ENCODE measurements at places on chromosomes 11 and 22. TPM values are rescaled to one million over a fixed set of nuclear protein-coding genes. Genes with fewer than 3 reads are reported as not detected.

The OR5T2 gene
- total RNA-seq, result not detected

GRCh38 chr11:36243641-36244040 is 45.6 kb downstream of the COMMD9 start:
- DNase-seq, result no peak

- no peak for DNase-seq
Measured at GRCh38 chr11:6703247-6704063, 20.3 kb upstream of the MRPL17 start.

GRCh38 chr11:65777241-65777640 is 3.5 kb downstream of the AP5B1 start:
- DNase-seq, result no peak

The C11orf21 gene
- total RNA-seq, result not detected

DNA sequence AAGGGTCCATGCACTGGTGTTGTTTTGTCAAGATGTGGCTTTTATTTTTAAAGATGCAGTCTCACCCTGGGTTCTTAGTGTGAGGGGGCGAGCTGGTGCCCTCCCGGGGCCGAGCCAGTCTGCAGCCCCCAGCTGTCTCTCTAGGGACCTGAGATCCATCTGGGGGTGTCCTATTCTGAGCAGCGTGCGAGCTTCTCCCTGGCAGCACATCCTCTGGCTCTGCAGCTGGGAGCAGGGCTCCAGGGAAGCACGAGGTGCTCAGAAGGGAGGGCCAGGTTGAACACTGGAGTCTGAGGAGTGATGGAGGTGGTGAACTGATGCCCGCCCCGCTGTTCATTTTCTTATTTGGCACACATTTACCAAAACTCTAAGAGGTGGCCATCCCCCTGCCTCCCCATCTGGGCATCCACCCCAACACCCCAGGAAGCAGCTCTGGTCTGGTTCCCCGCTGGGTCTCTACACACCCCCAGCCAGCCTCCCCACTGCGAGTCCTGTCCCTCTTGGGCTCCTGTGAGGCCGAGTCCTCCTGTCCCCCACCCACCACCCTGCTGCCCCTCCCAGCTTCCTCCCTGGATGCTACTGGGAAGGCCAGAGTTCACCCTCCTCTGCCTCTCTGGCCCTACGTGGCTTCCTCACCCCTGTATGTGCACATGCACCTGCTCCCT is 956.4 kb downstream of the BRD1 start:
- no peak for DNase-seq

- DNase-seq, result no peak
Measured at GRCh38 chr11:75462117-75462653, 29.2 kb upstream of the KLHL35 start.

The NCR3LG1 gene
- 2.3 TPM for total RNA-seq

- no peak for DNase-seq
Measured at GRCh38 chr11:131790586-131790985, 420.2 kb downstream of the NTM start.

GRCh38 chr22:19446603-19447329 is 745 bp downstream of the C22orf39 start:
- no peak for DNase-seq

The PYGM gene
- not detected for total RNA-seq

The MS4A3 gene
- total RNA-seq, result not detected

The FGF4 gene
- total RNA-seq, result not detected

DNA sequence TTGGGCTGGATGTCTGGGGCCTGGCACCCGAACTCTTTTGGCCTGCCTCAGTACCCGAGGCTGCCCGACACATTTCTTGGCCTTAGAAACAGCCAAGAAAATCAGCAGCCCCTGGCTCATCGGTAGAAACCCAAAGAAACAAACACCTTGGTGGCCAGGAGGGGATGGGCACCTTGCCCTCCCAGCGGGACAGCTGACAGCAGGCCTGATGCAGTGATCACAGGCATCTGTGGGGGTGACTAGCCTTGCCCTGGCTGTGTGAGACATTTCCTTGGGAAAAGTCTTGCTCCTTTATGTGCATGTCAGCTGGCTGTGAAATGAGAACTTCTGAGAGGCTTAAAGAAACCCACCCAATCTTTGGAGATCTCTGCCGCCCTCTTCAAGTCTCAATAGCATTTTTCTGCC is 60.9 kb downstream of the SMIM38 start:
- DNase-seq, result no peak

GRCh38 chr11:17208257-17208999 is 642 bp upstream of the PIK3C2A start:
- DNase-seq, result no peak

The MICAL2 gene
- 148 TPM for total RNA-seq

- DNase-seq, result no peak
Measured at GRCh38 chr11:73818846-73819245, 31.2 kb downstream of the MRPL48 start.

- no peak for DNase-seq
Measured at GRCh38 chr11:8773916-8774539, 91.4 kb downstream of the RPL27A start.

DNA sequence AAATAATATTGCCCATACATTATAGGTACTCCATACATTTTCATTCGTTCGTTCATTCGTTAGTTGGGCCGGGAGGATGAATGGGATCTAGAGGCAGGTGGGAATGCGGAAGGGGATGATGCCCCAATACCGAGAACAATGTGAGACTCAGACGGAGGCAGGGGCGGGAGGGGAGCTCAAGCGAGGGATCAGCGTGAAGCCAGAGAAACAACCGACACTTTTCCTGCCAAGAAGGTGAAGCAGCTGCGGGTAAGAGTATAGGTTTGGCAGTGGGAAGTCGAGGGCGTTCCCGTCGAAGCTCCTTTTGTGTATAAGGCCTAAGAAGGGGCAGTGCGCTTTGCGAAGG is 1.1 kb upstream of the ARHGEF17 start:
- no peak for DNase-seq

- DNase-seq, result no peak
Measured at GRCh38 chr11:73715541-73715940, 45.3 kb downstream of the RAB6A start.

- no peak for DNase-seq
Measured at GRCh38 chr11:62654297-62654696, 1.2 kb upstream of the INTS5 start.

GRCh38 chr11:44968510-44968909 is 17.8 kb upstream of the TP53I11 start:
- DNase-seq, result no peak

GRCh38 chr22:37184380-37184755 is 3.7 kb downstream of the C1QTNF6 start:
- no peak for DNase-seq

DNA sequence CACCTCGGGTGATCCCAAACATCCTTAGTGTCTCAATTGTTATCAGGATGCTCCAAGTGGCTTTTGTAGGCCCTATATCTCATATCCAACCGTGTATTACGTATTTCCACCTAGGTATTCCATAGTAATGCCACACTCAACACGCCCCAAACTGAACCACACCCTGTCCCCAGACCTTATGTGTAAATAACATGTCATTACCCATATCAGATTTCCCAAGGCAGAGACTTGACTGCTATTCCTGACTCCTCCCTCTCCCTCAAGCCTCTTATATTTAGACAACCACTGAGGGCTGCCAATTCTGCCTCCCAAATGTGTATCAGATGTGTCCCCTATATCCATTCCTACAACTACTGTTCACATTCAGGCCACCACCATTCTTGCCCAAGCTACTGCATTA is 132.8 kb upstream of the NCAM1 start:
- DNase-seq, result no peak

DNA sequence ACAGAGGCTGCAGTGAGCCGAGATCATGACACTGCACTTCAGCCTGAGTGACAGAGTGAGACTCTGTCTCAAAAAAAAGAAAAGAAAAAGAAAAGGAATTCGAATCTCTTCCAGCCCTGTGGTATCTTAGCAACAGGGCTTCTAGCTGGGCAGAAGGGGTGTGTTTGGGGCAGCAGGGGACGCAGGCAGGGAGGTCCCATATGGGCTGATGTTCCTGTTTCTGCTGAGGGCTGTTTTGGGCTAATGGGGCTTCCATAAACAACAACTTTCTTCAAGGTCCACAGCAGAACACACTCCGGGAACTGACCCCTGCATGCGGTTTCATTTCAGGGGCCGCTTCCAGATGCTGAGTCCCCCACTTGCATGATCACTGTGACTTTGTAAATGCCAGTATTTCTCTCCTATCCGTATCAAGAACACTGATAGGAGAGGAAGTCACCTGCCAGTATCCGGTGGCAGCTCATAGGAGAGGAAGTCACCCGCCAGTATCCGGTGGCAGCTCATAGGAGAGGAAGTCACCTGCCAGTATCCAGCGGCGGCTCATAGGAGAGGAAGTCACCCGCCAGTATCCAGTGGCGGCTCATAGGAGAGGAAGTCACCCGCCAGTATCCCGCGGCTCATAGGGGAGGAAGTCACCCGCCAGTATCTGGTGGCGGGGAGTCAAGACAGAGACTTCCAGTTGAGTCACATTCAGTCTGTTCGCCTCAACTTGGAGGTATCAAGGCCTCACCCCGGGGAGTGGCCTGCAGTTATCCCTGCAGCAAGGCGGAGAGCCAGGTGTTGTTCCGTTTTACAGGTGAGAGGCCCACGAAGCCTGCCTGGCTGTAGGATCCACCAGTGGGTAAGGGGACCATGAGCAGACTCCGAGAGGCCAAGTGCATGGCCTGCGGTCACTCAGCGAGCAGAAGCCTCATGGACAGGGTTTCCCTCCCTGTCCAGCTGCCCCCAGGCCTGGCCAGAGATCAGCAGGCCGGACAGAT is 8.3 kb upstream of the FGF19 start:
- no peak for DNase-seq

DNA sequence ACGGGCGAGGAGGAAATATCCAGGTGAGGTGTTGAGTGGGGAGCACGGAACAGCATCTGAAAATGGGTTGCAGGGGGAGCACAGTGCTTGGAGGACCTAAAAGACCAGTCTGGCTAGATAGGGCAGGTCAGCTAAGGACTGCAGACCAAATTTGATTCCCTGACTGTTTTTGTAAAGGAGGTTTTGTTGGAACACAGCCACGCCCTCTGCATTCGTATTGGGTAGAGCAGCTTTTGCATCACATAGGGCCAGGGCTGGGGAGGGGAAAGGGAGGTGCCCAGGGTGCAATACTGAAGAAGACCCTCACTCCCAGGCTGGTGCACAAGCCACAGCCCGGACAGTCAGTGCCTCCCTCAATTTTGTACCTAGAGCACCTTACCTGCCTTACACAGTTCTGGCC is 286.8 kb downstream of the KIRREL3 start:
- no peak for DNase-seq

DNA sequence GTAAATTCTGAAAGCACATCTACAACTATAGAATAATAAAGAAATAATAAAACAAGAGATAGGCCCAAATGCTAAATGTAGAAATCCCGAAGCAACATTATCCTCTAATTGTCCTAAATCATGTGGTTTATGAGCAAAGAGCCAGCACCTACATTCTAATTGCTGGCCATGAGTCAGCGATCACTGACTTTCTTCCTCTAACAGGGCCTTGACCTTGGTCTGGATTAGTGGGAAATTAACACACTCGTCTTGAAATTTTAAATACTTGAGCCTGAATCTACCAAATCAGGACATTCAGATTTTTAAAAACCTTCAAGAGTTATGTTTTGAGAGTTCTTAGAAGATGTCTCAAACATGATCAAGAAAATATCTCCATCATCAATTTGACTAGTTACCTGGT is 727.6 kb downstream of the METTL15 start:
- peak; percentile 86 for DNase-seq

DNA sequence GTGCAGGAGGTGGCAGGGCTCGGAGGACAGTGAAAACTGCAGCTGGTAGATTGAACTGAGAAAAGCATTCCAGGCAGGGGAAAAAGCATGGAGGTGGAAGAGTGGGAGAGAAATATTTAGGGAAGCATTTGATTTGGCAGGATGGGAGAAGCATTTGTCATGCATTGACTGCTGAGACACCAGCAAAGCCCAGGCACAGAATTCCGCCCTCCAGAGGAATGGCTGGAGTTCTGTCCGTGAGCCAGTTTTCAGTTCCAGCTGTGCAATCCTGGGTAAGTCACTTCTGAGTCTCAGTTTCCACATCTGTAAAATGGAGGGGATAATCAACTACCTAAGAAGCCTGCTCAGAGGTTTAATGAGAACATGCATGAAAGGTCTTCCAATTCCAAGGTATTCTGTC is 4.3 kb upstream of the TSKU start:
- no peak for DNase-seq

DNA sequence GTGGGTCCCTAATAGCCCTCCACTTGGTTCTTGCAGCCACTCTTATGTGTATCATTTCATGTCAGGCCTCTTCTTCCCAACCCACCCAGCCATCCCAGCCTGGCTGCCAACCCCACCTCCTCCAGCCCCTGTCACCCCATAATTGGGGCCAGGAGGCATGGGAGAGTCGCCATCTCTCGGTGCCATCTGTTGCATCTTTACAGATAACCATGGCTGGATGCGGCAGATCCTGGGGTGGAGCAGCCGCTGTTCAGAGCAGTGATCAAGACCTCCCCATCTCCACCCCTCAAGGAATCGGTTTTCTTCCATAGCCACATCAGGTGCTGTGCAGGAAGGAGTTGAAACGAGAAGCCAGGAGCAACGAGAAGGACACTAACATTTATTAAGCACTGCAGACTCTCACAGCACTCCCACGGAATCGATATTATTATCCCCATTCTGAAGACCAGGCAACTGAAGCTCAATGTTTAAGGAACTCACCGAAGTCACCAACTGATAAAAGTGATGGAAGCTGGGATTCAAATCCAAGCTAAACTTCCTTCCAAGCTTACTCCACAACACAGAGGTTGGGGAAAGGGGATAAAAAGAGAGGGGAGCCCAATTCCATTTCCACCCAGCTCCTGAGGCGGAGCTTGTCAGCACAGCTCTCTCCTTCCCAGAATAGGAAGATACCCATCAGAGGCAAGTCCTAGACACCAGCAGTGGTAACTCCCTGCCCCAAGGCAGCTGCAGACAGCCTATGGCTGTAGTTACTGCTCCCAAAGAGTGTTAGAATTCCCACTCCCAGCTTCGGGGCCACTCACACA is 2.7 kb downstream of the SLC43A1 start:
- no peak for DNase-seq

- no peak for DNase-seq
Measured at GRCh38 chr11:77668760-77669159, 31.2 kb upstream of the CLNS1A start.

The ZP1 gene
- total RNA-seq, result not detected

GRCh38 chr11:108405706-108406105 is 61.6 kb downstream of the C11orf65 start:
- peak; percentile 72 for DNase-seq

- no peak for DNase-seq
Measured at GRCh38 chr11:47506795-47507562, 46.0 kb downstream of the CELF1 start.

GRCh38 chr11:118996926-118997626 is 862 bp upstream of the CENATAC start:
- no peak for DNase-seq

GRCh38 chr11:131746201-131746600 is 375.8 kb downstream of the NTM start:
- no peak for DNase-seq

DNA sequence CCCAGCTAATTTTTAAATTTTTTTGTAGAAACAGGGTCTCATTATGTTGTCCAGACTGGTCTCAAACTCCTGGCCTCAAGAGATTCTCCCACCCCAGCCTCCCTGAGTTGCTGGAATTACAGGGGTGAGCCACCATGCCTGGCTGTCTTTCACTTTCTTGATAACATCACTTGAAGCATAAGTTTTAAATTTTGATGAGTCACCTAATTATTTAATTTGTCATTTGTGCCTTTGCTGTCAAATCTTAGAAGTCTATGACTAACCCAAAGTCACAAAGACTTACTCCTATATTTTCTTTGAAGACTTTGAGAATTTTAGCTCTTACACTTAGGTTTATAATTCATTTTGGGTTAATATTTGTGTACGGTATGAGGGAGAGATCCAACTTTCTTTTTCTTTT is 14.5 kb upstream of the MSANTD2 start:
- DNase-seq, result no peak

The CEND1 gene
- not detected for total RNA-seq
